ENCODE measurements at places on chromosomes 4 and X.

DNA sequence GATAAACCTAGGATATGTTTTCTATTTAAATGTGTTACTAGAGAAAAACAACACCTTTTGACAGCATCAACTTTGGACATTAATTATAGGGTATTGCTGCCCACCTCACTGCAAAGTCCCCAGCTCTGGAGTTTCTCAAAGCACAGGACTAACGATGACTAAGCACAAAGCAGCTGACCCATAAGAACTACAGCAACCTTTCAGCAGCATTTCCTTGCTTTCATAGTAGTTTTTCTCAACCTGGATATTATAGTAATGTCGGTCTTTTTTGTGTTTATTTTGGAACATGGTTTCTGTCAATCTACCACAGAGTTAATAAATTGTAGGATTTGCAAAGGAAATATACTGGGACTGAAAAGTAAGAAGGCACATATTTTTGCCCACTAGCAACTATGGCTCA, 21.5 kb downstream of the HHIP start:
- DNase-seq = no peak

- DNase-seq = no peak
Observed at GRCh38 chr4:151537687-151538086, 128.7 kb downstream of the FHIP1A start.

DNA sequence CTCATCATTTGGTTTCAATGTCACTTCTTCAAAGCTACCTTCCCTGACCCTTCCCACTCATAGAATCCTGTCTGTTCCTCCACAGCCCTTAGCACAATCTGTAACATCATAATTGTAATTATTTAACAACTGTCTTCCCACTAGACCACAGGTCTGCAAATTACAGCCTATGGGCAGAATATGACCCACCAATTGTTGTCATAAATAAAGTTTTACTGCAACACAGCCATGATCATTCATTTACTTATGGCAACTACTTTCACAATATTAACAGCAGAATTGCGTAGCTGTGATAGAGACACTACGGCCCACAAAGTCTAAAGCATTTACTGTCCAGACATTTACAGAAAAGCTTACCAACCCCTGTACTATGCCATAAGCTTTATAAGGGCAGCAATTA, 15.9 kb downstream of the USP46 start:
- DNase-seq = no peak

DNA sequence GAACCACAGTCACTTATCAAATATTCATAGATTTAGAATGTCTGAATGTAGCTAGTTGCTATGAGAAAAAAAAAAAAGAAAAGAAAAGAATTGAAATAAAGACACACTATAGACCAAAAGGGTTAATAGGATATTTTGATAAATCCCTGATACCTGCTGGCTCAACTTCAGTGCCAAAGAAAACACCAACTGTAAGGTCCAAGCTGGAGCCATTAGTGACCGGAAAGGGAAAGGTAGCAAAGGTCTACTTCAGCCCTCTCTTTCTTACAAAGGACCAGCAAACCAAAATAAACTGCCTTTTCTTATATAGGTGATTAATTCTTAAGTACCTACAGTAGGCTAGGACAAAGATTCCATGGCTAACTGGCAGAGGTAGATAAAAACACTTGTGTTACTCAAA, 9.7 kb downstream of the CBR4 start:
- no peak for DNase-seq

- no peak for DNase-seq
Observed at GRCh38 chr4:85862896-85863295, 387.9 kb downstream of the ARHGAP24 start.

DNA sequence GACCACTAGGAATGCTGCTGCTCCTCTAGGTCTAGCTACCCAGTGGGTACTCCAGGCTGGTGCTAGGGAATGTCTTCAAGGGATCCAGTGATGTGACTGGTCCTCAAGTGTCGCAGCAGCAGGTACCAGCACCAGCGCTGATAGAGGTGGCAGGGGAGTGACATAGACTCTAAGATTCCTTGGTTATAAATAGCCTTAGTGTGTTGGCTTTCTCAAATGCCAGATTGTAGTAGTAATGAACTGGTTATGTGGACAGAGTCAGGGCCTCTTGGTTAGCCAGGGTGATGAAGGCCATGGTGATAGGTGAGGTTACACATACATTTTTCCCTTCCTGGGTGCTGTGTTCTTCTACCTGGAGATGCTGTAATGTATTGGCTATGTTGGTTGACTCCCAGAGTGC, 38.3 kb downstream of the DCLK2 start:
- no peak for DNase-seq

- no peak for DNase-seq
Observed at GRCh38 chr4:174230148-174230547, 53.3 kb downstream of the FBXO8 start.

DNA sequence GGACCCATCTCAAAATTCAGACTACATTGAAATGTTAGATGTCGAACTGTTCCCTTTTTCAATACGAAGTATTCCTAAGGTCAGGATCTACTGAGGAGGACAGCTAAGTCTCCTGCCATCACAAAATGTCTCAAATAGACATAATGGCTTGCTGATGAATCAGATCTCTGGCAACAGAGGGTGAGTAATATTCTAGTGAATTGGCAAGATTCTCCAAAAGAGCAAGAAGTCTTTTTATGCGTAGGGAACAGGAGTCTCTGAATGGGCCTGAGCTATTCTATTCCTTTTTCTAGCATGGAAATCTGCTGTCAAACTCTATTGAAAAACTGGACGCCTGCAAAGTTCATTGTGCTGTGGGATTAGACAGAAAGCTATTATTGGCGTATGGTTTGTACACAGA, 145.4 kb downstream of the FNIP2 start:
- no peak for DNase-seq

DNA sequence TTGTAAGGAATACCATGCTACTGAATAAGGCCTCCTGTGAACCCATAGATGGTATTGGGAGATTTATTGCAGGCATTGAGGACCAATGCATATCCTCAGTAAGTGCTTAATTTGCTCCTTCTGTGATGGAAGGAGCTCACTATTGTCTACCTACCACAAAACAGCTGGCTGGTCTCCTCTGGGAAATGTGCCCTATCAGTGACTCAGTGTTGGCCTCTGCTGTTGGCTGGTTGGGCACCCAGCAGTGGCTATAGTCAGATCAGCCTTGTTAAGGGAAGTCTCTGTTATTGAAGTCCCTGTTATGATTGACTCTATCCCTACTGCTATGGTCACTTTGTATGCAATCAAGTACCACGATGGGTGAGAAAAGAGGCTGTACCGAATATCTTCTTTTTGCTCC, 27.5 kb upstream of the OTUD4 start:
- DNase-seq = no peak

DNA sequence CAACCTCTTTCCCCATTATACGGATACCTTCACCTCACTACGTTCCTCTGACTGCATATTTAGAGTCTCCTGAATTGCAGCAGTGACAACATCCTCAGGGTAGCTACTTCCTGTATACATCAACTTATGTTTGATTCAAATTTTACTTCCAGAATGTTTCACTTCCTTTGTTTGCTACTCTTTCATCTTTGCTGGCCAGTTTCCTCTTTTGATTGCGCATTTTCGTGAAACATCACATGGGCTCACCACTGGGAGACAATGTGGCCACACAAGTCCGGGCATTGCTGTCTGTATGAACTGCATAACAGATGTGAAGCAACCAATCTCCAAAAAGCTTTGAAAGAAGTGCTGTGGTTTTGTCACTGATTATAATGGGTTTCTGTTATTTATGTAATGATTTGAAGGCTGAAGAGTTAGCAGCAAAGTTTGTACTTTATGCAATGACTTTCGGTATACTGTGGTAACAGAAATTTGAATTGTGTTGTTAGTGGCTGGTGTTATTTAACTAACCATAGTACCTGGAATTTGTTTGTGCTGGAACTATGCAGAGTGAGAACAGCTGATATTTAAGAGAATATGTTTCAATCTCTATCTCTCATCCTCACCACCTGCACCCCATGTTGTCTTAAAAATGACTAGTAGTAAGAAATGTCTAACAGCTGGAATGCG, 7.4 kb downstream of the SNCA start:
- DNase-seq = no peak

- no peak for DNase-seq
Observed at GRCh38 chr4:73684097-73684496, 56.3 kb upstream of the CXCL8 start.

DNA sequence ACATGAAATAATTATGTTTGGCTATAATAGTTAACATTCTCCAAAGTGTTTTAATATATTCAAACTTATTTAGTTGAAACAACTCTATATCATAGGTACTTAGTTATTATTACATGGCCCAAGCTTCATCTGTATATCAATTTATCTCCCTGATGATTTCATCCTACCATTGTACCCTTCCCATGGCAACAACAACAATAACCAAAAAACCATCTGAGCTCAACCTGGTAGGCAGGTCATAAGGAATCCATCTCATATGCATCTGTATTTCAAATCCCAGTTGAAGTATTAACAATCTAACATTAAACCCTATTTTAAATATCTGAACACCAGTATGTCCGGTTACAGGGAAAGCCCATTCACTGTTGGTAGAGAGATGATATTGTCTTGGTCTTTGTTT, 33.1 kb upstream of the SLC7A11 start:
- DNase-seq = no peak

GRCh38 chrX:69507500-69507789, 3.3 kb downstream of the NALF2 start:
- DNase-seq = no peak

DNA sequence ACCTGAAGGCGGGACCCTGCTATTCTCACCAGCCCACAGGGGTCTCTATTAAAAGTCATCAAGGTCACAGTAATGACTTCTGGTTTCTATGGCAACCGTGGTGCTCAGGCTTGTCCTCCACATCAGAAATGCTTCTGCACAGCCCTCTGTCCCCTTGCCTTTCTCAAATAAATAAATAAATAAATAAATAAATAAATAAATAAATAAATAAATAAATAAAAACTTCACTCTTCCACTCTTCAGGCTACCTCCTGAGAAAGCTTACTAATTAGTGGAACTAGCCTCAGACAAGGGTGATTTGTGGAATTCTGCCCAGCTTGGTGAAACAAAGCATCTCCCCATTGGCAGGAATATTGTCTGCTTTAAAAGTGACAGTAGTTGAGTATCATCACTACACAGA, 5.5 kb upstream of the RAB40A start:
- DNase-seq = no peak

GRCh38 chr4:41346306-41347061, 89.8 kb downstream of the UCHL1 start:
- DNase-seq = no peak

DNA sequence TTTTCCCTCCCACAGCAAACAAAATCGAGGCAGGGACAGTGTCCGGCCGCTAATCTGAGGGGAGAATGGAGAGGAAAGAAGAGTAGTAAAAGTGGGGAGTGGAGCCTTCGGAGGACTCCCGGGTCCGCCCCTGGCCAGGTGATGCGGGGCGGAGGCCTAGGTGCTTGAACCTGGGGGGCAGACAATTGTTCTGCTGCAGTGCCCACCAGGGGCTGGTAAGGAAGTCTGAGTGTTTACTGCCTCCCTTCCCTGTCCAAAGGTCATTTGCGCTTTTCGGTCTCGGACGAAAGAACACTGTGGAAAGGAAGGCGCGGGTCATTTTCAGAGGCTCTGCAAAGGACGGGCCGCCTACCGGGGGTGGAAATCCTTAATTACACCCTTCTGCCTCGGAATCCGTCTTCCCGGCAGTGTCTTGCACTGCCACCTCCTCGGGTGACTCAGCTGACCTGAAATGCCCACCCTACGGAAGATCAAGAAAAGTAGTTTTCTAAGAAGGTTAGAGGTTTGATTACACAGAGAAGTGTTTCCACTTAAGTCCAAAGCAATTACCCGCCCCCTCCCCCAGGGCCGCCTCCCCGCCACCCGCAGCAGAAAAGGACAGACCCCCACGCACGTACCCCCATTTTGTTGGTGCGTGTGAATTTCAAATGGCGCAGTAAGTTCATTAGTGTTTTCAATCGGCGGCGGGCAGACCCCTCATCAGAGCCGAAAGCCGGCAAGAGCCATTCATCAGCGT, 99.9 kb upstream of the TENM3 start:
- DNase-seq = no peak

All from NCI-H1436 (cell line).